ENCODE measurements at places on chromosomes 12 and 14.
A peak's percentile ranks its signal among the peaks of the same experiment; 100 is the strongest.

- no peak for DNase-seq
Observed at GRCh38 chr12:106304001-106304421, 1.5 kb downstream of the TCP11L2 start.

GRCh38 chr14:63996625-63997220 is 143.9 kb downstream of the SYNE2 start:
- no peak for DNase-seq

DNA sequence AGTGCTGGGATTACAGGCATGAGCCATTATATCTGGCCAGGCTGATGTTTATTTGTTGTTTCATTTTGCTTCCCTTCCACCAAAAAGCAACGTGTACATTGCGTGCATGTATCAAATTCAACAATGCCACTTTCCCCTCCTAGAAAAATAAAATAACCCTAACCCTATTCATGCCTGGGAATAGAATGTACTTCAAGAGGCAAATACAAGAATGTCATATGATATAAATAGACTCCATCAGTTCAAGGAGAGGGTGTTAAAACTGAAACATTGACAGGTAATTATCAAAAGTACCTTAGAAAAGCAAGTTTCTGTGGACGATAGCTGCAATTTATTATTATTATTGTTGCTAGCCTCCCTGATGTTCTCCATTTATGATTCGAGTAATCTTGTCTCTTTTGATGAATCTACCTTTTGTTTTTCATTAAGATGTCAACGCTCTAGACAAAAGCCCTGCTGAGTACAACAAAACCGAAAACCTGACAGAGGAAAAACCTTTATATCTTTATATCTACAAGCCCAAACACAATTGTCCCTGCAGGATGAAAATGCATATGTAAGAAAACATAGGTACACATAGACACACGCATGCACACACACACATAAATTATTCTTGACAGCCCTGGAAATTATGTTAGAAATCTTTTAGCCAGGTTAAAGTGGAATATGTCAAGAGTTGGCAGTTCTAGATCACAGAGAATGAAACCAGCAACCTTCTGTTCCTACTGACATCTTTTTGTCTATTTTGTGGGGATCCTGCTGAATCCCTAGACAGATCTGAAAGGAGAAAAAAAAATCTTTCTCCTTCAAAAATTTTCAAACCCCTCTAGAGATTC is 98.9 kb downstream of the BTG1 start:
- no peak for DNase-seq

GRCh38 chr12:123807670-123808069 is 45.6 kb downstream of the DNAH10 start:
- no peak for DNase-seq

- DNase-seq, result no peak
Observed at GRCh38 chr14:105383083-105383730, 15.1 kb upstream of the TEX22 start.

GRCh38 chr14:73723797-73724661 is 9.8 kb upstream of the PNMA1 start:
- DNase-seq, result no peak

GRCh38 chr12:49219417-49220026 is 30.6 kb upstream of the TUBA1A start:
- DNase-seq, result no peak

DNA sequence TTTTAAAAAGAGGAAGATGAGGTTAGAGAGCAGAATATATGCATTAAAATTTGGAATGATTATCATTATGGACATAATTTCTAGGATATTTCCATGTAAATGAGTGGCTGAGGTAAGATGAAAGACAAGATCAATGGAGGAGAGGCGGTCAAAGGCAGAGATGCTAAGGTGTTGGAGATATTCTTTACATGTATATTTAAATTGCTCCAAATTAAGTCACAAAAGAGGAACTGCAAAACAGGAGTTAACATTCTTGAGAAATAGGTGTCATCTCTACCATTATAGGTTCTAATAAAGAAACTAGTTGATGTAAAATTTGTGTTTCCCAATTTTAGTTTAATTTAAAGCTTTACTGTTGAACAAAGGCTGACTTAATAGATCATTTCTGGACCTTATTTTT is 268.5 kb upstream of the PPFIA2 start:
- DNase-seq, result no peak

DNA sequence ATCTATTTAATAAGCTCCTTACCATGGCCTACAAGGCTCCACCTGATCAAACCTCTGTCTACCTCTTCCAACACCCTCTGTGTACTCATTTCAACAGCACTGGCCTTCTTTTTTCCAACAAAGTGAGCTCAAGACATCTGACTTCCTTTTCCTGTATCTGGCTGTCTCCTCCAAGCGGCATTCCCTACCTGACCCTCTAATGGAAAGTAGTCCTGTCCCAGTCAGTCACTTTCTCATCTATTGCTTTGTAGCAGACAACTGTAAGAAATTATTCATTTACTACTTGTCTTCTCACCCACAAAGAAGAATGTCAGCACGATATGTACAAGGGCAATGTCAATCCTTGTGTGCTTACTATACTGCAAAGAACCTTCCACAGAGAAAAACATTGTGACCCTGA is 149.6 kb downstream of the MED13L start:
- DNase-seq, result no peak

DNA sequence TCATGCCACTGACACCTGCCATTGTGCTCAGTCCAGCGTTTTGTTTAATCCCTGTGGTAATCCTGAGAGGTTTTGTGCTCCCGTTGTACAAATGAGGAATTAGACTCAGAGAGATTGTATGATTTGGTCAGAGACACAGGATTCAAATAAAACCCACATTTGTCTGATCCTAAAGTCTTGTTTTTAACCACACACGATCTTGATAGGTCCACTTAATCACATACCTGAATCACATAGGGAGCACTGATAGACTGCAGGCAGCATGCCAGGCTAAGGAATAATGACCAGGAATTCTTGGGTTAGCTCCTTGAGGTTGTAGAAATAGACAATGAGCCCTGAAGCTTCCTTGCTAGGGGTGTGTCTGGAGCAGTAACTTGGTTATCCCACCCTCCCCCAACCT is 202.6 kb upstream of the RGS6 start:
- DNase-seq, result no peak

DNA sequence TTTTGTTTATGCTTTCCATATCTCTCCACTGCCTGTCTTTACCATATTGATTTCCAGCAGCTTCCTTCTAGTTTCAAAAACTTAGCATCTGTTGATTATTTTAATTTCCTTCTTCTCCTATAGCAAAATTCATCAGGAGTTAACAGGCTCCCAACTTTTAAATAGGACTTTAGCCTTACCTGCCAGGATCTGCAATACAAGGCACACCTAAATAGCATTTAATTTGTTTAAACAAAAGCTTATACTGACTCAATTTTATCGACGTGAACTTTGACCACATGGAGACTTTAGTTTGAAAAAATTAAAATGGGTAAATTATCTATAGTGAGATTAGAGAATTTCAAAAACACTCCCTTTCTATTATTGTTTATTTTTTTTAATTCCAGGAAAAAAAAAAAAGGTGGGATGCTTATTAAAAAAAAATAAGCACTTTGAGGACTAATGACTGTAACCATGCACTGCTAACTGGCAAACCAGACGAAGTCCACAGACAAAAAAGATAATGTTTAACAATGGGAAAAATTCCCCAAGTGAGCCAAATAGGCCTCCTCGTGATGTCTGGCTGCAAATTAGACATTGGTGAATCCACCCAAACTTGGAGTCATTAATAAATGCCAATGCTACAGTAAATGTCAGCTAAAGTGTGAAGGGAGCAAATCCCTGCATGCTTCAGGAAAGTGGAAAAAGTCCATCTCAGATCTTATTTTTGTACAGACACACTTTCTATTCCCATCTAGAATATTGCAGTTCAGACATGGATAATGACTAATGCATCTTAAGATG is 40.7 kb downstream of the RMST start:
- DNase-seq, result no peak

DNA sequence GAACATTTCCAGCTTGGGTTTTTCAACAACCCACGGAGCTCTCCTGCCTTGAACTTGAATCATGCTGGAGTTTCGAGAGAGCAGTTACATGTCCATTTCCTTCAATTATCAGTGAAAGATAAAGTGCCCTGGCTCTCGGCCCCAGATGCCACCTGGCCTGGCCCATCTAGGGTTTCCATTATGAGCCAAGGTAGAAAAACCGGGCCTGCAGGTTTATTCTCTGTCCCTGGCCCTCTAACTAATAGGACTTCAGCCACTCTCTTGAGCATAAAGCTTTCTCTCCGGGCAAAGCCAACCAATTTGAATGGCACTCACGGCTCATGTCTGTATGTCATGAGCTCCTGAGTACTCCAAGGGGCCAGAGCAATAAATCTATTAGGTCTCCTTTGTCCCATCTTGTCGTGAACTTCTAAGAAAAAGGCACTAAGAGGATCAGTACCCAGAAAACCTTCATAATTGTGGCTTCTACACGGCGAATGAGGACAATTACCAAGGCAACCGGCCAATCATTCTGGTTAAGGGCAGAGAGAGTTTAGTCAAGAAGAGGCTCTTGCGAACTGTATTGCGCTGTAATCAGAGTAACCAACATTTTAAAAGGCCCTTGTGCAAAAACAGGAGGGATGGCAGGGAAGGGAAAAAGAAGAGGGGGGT is 392.3 kb downstream of the MED13L start:
- DNase-seq, result no peak

DNA sequence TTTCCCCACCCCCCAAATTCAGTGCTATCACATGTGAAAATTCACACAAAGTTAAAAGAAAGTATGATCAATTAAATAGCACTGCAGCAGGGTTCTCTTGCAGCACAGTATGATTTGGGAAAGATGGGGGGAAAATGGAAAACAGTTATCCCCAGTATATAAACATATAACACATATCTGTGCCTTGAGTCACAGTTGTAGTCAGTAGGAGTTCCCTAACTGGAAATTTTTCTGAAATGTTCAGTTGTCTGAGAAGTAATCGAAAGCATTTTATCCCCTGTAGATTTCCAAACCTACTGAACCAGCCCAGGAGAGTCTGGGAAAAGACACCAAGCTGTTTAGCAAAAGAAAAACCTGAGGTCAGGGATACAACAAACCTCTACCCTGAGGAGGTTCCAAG is 47.0 kb downstream of the C12orf50 start:
- no peak for DNase-seq

GRCh38 chr14:104665657-104666522 is 23.5 kb upstream of the INF2 start:
- peak; percentile 69 for DNase-seq

- no peak for DNase-seq
Observed at GRCh38 chr12:115257791-115258190, 573.8 kb upstream of the TBX3 start.

DNA sequence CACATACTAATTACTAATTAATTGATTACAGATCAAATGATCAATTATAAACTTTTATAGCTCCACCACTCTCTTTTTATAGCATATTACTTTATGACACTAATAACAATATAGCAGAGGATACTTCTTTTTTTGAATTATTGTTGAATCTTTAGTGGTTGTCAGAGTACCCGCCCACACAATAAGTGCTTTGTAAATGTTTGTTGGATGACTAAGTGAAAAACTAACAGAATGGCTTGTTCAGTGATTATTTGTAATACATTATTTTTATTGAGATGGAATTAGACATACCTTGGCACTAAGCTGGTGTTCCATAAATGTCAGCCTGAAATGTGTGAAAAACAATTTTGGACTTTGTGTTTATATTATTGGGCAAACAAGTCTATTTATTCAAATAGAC is 670.5 kb upstream of the ATXN7L3B start:
- no peak for DNase-seq

GRCh38 chr14:51619561-51619960 is 32.1 kb upstream of the FRMD6 start:
- DNase-seq, result no peak

- DNase-seq, result peak; percentile 24
Observed at GRCh38 chr12:89932954-89933353, 224.3 kb upstream of the ATP2B1 start.

DNA sequence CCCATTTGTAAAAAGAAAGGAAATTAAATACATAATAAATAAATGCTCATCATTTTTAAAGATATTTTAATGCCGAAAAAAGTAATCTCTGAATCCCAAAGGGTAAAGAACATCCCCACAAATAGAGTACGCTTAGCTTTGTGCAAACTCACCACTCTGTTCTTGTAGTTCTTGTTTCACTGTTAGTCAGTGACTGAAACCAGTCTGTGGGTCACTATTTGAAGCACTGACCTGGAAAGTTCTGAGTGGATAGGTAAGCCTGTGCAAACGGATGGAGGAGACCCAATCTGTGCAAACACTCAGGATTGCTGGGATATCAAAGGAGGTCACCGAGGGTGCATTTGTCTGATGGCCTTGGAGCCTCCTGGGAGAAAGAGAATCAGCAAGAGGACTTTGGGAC is 68.1 kb upstream of the TSPAN11 start:
- no peak for DNase-seq

DNA sequence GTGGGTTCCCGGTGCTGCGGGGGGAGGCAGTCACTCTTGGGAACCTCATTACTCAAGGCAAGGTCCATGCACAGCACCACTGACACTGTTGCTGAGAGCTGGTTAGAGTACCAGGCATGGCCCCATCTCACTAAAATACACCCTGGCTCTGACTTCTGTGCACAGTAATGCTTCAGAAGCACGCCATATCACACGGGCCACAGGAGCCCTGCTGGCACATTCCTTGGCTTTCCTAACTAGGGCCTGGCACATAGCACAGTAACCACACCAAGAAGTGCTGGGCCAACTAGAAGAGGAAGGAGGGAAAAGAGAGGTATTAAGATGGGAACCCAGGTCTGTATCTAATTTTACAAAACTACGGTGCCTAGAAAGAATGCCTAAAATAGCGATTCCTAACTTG is 13.5 kb upstream of the RAB35 start:
- no peak for DNase-seq

- no peak for DNase-seq
Observed at GRCh38 chr14:101398011-101398410, 163.3 kb upstream of the DIO3 start.

GRCh38 chr12:124550123-124551089 is 17.0 kb downstream of the NCOR2 start:
- no peak for DNase-seq

- peak; percentile 31 for DNase-seq
Observed at GRCh38 chr12:57522887-57523705, 472 bp downstream of the MBD6 start.

DNA sequence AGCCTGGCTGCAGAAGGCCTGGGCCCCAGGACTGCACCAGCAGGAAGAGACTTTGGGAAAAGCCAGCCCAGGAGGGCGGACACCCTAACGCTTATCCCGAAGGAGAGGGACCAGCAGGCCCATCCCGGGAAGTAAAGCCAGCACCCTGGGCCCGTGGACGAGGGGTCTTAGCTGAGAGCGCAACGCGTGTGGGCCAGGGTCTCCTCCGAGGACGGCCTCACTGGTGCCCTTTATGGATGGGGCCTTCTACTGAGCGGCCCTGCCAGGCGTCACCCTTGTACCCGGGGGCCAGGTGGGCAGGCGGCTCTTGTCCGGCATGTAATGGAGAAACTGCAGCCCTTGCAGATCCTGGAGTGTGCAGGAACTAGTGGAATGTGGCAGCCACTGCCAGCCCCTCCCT is 14.1 kb downstream of the TEDC1 start:
- DNase-seq, result no peak

- DNase-seq, result no peak
Observed at GRCh38 chr12:52255926-52256583, 18.4 kb upstream of the KRT86 start.

- no peak for DNase-seq
Observed at GRCh38 chr12:131090274-131091210, 136.8 kb downstream of the ADGRD1 start.

GRCh38 chr12:48972213-48972951 is 847 bp upstream of the WNT10B start:
- no peak for DNase-seq

- DNase-seq, result peak; percentile 42
Observed at GRCh38 chr14:104686624-104687517, 2.5 kb upstream of the INF2 start.

Data from activated CD4-positive, alpha-beta T cell treated with anti-CD3 and anti-CD28 coated beads, Interleukin-2, amount 50 U/mL, for 16 hours (primary cell).